ENCODE measurements at places on chromosomes 1 and 21.

DNA sequence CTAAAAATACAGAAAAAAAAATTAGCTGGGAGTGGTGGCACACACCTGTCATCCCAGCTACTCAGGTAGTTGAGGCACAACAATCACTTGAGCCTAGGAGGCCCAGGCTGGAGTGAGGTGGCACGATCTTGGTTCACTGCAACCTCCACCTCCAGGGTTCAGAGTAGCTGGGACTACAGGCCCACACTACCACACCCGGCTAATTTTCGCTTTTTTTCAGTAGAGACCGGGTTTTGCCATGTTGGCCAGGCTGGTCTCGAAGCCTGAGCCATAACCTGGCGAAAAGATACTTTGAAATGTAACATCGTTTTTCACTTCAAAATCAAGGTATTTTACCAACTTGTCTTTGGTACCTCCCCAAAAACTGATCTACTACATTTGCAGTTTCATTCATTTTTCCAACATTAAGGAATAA is 6.1 kb downstream of the GAS5 start:
- DNase-seq, result no peak

- DNase-seq, result peak; percentile 73
Measured at GRCh38 chr1:59020151-59020997, 236.5 kb upstream of the JUN start.

- DNase-seq, result no peak
Measured at GRCh38 chr1:170624146-170624545, 39.8 kb upstream of the PRRX1 start.

- no peak for DNase-seq
Measured at GRCh38 chr1:234731569-234732085, 121.6 kb upstream of the IRF2BP2 start.

- no peak for DNase-seq
Measured at GRCh38 chr1:25847929-25848328, 11.3 kb downstream of the AUNIP start.

DNA sequence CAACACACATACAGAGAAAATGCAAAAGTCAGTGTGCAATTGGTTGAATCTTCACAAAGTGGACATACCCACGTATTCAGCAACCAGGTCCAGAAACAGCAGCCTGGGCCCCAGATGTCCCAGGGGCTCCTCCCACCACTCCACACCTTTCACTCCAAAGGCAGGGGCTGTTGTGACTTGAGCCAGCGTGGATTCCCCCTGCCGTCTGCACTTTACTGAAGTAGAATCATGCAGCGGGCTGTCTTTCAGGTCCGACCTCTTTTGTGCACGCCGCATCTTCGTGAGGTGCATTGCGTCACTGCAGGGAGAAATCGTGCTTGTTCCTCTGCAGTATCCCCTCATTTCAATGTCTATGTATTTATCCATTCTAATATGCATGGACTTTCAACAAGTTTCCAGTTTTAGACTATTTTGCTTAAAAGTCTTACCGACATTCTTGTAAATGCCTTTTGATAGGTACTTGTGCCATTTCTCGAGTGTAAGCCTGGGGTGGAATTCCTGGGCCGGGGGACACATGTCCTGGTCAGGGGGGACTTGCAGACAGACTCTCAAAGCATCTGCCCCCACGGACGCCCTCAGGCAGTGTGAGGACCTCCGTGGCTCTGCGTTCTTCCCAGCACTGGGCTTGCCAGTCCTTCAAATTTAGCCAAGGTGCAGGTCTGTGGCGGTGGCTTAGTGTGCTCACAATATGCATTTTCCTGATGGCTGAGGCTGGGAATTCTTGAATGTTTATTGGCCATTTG is 29.3 kb upstream of the ACTRT2 start:
- no peak for DNase-seq

- no peak for DNase-seq
Measured at GRCh38 chr1:236830560-236830959, 35.5 kb downstream of the MTR start.

GRCh38 chr1:103254691-103255090 is 146.4 kb upstream of the COL11A1 start:
- DNase-seq, result no peak

DNA sequence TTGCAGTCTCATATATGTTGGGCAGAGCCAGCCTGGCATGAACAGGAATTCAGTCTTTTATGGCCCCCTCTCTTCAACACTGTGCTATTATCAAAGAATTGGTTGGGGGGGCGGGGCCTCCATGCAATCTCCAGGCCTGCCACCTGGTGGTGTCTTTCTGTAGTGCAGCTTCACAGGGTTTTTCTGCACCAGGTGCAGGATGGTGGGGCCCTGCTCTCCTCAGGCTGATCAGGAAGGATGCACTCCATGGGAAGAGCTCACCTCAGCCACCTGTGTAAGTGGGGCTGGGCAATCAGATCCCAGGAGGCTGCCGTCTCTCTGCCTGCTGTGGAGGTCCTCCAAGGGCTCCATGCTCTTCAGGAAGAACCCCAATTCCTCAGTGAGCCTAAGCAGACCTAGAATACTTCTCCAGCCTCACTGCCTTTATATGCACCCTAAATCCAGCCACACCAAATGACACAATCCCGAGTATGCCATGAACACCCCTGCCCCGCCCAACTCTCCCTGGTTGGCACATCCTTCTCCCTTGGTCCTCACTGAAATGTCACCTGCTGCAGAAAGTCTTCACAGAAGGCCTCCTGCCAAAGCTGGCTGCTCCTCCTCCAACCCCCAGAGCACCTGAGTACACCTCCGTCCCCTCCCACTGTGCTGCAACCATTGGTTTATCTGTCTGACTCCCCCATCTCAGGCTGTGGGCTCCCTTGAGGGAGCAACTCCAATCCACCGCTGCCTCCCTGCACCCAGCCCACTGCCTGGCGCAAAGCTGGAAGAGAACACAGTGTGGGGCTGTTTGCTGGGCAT is 16.5 kb downstream of the STK40 start:
- DNase-seq, result peak; percentile 46

All from amniotic epithelial cell (primary cell).